Pancreas (tissue), 10 donors: ENCODE measurements at places on chromosomes 2 and 18. TPM values are rescaled to one million over a fixed set of nuclear protein-coding genes. Genes with fewer than 3 reads are reported as not detected.

Gene DSG1
- total RNA-seq = not detected

Gene CMPK2
- total RNA-seq = 2.5 TPM

Gene GPD2
- 14.5 TPM for total RNA-seq

Gene NRP2
- total RNA-seq = 11.0 TPM

Gene CDK15
- total RNA-seq = not detected

Gene RAMP1
- total RNA-seq = 53.3 TPM

Gene CYP1B1
- 2.1 TPM for total RNA-seq

Gene EPC2
- 10.1 TPM for total RNA-seq

Gene LRP2
- not detected for total RNA-seq

Gene LINC00305
- not detected for total RNA-seq

Gene RTP5
- total RNA-seq = not detected

Gene ATG9A
- 23.5 TPM for total RNA-seq
